ENCODE measurements at places on chromosomes 16 and 17.

DNA sequence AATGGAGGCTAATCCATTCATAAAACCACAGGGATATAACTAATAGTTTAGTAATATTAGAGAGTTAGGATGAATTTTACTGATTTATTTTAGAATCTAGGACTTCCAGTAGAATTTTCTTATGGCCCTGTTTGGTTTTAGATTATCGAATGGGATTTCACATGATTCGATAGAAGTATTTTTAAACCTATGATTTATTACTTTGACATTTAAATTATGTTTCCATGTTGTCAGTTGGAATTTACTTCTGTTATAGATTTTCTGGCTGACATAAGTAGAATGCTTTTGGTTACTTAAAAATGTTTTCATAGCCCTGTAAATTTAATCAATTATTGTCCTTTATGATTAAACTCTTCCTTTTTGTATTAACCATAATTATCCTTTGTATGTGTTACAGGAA is 158.8 kb downstream of the CHD9 start:
- DNase-seq = no peak

GRCh38 chr16:11411059-11411550 is 65.8 kb downstream of the RMI2 start:
- no peak for DNase-seq

DNA sequence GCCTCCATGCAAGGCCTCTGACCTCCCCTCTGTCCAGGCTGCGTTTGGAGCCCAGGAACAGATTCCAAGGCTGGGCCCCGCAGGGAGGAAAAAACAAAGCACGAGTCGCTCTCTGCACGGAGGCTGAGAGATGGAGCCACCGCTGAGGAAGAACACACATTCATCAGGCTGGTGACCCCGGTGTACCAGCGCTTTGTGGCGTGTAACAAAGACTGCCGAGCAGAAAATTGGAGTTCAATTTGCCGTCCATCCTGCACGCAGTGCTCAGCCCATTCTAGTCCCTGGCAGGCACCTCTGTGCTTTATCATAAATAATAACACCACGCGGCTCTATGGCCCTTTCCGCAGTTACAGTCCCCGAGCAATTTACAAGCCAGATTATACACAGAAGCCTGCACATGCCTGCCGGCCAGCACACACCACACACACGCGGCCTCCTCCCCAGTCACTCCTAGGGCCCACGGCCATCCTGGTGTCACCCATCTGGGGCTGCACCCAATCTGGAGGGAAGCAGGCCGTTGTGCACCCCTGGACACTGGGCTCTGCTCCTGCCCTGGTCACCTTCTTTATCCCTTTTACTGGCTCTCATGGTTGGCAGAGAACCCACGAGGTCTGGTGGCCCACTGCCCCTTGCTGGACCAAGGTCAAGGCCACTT is 124.4 kb downstream of the SDK2 start:
- no peak for DNase-seq

DNA sequence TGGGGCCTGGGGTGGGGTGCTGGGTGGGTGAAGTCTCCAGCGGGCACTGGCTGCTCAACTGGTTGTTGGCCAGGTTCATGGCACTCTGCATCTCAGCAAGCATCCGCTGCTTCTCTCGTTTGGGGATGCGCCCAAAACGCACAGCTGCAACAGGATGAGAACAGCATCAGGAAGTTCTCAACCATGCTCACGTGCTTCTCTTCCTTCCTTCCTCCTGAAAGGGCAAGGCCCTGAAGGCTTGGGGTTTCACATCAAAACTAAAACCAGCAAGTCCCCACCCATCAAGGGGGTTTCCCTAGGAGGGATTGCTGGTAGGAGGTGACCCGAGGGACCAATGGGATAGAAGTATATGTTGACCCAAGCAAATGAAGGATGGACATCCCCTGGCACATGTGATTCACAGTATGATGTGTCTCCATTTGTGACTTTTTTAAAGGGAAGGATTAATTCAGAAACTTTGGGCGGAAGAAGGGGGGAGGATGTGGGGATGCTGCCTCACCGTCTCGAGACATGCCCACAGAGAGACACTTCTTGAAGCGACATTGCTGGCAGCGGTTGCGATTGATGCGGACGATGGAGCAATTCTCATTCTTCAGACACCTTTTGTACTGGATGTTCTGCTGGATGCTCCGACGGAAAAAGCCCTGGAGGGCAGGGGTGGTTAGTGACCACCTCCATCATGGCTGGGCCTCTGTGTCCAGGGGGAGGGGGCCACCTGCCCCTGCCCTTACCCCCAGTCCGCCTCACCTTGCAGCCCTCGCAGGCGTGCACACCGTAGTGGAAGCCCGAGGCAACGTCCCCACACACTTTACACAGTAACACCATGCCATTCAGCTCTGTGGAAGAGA is 4.2 kb downstream of the NR1D1 start:
- peak; percentile 93 for DNase-seq

GRCh38 chr16:30143347-30143702 is 20.3 kb upstream of the MAPK3 start:
- no peak for DNase-seq

- DNase-seq = no peak
Observed at GRCh38 chr16:67775273-67775672, 31.1 kb downstream of the RANBP10 start.

DNA sequence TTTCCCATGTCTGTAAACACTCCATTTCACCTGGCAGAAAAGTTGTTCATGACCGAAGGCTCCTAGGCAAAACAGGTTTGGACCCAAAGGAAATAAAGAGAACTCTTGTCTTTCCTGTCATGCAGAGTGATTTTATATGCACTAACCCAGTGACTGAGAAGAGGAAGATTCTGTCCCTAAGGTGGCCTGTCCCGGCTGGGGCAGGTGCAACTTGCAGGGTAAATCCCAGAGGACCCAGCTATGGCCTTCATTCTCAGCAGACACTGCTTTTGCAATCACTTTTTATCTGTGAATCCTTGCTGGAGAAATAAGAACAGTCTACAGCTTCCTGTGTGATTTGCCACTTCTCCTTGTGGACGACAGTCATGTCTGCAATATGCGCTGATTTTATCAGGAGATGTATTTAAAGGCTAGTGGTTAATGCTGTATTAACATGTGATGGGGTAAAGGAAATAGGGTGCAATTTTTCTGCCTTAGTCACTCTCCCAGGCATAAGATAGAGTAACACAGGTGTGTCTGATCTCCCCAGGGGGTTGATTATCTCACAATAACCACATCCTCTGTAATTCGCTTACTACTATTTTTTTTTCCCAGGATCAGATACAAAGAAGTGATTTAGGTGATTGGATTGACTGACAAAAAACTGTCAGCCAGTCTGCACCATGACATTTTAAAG is 696.8 kb upstream of the SOX9 start:
- DNase-seq = no peak

GRCh38 chr17:71649941-71650350 is 470.9 kb upstream of the SOX9 start:
- no peak for DNase-seq

- peak; percentile 70 for DNase-seq
Observed at GRCh38 chr17:30104575-30105339, 11.9 kb upstream of the NSRP1 start.

GRCh38 chr17:42313773-42314566 is 25.7 kb downstream of the STAT5A start:
- DNase-seq = no peak

GRCh38 chr17:64055183-64056142 is 35.0 kb upstream of the ICAM2 start:
- no peak for DNase-seq

- no peak for DNase-seq
Observed at GRCh38 chr16:78852081-78852635, 748.4 kb downstream of the MAF start.

GRCh38 chr17:14826358-14826757 is 438.8 kb downstream of the PMP22 start:
- DNase-seq = no peak

GRCh38 chr17:80724775-80725266 is 180.2 kb downstream of the RPTOR start:
- DNase-seq = no peak

DNA sequence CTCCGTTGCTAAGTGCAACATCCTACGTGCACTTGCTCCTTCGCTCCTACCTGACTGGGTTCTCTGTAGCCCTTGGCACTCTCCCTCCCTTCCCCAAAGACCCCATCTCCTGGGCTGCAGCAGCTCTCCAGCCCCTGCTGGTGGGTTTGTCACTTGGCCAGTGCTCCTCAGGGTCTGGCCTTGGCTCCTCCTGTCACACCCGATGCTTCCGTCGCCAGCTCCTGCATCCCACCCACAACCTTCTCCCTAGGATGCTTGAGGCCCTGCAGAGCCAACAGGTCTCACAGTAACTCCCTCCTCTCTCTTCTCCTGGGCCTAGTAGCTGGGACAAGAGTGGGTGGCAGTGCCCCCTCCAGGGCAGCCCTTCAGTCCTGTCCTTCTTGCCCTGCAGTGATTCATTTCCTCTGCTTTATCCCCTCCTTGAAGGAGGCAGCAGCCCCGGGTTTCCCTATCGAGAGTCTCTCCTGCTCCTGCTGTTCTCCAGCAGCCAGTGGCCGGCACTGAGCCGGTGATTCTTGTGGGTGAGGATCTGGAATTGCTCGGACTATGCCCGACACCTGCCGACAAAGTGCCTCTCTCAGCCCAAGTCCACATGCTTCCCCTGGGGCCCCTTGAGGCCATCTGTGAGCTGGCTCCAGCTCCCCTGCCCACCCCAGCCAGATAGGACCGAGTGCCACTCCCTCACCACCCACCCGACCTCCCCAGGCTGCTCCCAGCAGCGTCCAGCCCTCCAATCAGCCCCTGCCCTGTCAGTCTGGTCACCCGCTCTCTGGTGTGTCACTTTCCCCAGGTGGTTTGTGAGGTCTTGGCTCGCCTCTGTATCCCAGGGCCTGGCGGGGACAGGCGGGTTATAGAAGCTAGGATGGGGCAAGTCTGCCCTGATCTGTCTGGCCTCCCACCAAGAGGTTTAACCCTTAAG is 3.8 kb downstream of the LITAFD start:
- DNase-seq = no peak

- peak; percentile 25 for DNase-seq
Observed at GRCh38 chr17:7883781-7884386, 4.7 kb upstream of the CHD3 start.

- DNase-seq = no peak
Observed at GRCh38 chr17:46950342-46950996, 27.5 kb downstream of the GOSR2 start.

DNA sequence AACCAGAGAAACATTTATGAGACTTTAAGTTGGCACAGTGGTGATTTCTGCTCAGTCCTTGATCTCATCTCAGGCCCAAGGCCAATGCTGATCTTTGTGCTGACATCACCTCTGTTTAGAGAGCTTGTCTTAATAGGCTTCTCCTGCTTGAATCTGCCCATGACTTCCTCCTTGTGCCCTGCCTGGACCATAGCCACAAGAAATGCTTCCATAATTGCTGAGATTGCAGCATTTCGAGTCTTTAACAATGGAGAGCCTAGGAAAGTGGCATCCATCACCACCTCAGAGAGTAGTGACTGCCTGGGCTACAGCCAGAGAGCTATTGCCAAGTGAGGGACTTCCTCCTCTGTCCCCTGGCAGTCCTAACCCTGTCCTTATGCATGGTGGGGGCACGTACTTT is 25.1 kb upstream of the MMP2 start:
- no peak for DNase-seq

All from stimulated activated naive CD8-positive, alpha-beta T cell treated with anti-CD3 and anti-CD28 coated beads, Interleukin-15, amount 100 ng/mL, for 72 hours (primary cell).